ENCODE measurements at places on chromosomes 5 and 9.

GRCh38 chr5:118439831-118440230 is 548.5 kb downstream of the DTWD2 start:
- no peak for DNase-seq

- no peak for DNase-seq
These were observed 33.6 kb downstream of the HTR4 start for GRCh38 chr5:148620696-148621095.

GRCh38 chr9:36282275-36282674 is 24.0 kb upstream of the GNE start:
- DNase-seq: no peak

DNA sequence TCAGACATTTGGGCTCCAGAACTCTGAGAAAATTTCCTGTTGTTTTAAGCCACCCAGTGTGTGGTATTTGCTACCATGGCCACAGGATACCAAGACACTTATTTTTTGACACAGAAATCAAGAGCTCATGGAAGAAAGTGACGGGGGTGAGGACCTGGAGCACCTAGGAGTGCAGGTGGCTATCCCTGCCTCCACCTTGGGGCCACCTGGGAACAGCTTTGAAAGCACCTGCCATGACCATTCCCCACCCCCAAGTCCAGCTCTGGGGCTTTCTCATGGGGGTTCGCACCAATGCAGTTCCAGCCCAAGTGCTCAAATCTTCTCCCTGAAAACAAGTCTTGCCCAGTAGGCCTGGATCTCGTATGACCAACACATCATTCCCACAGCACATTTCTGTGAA is 214.9 kb upstream of the IRX1 start:
- no peak for DNase-seq

GRCh38 chr5:38463634-38464521 is 92.6 kb downstream of the LIFR start:
- DNase-seq: peak; percentile 72

DNA sequence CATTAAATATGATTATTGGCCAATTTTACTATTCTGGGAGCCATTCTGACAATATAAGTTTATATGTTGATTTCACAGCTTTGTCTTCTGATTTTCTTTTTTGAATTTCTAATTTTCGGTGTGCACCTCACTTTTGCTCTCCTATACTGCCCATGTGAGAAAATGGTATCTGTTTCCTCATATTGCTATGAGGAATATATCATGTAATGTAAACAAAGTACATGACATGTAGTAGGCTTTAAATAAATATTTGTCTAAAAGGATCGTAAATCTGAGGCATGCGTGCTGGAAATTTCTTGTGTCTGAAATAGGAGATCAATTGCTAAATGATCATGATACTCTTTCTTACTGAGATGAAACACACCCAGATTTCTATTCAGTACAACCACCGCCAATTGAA is 119.9 kb downstream of the ZDHHC21 start:
- no peak for DNase-seq

DNA sequence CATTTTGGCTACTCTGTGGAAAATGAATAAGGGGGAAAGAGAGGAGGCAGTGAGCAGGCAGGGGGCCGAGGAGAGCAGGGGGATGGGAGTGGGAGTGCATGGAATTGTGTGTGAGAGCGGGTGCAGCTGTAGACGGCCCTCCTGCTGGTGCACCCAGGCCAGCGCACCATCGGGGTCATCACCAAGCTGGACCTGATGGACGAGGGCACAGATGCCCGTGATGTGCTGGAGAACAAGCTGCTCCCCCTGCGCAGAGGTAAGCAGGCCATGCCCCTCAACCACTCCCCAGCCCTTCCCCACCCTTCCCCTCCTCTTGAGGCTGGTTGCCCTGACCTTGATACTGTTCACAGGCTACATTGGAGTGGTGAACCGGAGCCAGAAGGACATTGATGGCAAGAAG is 16.7 kb downstream of the DNM1 start:
- no peak for DNase-seq

DNA sequence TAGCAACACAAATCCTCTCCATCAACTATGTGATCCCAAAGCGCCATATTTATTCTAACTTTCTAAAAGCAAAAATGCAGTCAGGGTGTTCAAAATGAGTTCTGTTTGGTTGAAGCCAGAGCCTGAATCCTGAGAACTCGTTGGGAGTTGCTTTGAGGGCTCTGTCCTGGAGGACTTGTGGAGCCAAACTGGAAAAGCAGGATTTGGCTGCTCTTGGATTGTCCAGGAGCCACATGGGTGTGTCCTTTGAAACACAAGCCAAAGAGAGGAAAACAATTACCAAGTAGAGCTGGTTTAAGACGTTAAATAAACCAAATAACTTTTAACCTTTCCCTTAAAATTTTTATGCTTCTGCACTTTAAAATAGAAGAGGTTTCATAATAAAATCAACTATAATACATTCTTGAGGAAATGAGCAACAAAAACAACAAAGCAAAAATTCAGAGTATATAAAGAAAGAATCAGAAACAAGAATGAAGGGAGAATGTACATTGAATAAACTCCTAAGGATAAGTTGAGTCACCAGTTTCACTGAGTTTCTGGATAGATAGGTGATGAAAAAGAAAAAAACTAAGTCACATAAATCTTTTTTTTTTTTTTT is 13.5 kb downstream of the C5orf46 start:
- DNase-seq: no peak

DNA sequence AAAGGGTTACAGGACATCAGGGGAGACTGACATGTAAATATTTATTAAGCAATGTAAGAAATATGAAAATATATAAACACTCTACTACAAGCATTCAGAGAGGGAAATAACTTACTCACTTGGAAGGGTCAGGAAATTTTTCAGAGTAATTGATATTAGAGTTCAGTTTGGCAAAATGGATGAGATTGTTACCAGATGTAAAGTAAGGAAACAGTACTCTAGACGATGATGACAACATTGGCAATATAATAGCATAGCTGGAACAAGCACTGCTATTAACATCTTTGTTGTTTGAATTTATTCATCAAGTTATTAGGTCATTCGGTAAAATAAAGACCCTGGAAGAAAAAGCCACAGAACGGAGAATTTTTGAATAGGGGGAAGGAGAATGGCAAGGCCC is 49.1 kb downstream of the GNA14 start:
- no peak for DNase-seq

DNA sequence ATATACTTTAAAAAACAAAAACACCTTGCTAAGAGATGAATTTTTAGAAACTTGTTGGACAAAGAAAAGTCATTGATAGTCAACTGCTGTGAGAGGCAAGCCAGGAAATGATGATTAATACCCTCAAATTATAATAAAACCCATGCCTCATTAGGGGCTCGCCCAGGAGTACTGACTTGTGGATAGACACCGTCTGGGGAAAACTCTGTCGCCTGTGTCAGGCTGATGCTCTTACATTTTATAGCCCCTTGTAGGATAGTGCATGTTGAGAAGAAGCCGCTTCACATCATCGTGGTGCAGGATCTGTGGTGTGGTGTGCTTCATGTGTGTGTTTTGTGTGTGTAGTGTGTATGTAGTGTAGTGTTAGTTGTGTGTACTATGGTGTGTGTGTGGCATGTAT is 39.1 kb downstream of the SYK start:
- DNase-seq: no peak

GRCh38 chr9:96136992-96137670 is 164.8 kb downstream of the HSD17B3 start:
- DNase-seq: peak; percentile 77

DNA sequence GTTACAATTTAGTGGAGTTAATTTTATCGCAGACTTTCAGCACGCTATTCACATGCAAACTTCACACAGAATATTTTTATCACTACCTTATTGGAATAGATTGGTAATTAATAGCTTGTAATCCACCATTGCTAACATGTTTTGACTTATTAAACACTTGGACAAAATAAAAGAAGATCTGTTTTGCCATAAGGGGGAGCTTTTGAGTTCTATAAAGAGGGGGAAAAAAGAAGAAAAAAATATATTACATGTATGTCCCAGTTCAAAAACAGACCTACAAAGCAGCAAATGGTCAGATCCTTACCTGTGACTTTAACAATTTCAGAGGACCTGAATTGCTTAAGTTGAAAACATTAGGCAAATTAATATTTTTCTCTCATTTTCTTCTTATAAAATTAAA is 1.2 kb upstream of the PAPPA start:
- no peak for DNase-seq

DNA sequence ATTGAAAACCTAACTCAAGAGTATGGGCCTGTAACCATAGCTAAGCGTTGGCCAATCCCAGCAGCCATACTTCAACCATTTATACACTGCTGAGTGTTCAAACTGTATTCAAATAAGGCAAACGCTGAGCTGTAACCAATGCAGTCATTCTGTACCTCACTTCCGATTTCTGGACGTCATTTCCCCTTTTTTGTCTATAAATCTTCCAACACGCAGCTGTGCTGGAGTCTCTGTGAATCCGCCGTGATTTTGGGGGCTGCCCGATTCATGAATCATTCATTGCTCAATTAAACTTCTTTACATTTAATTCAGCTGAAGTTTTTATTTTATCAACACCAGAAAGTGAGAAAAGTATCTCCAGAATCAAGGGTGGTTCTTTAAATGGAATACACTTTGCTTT is 31.7 kb downstream of the MTX3 start:
- DNase-seq: no peak

DNA sequence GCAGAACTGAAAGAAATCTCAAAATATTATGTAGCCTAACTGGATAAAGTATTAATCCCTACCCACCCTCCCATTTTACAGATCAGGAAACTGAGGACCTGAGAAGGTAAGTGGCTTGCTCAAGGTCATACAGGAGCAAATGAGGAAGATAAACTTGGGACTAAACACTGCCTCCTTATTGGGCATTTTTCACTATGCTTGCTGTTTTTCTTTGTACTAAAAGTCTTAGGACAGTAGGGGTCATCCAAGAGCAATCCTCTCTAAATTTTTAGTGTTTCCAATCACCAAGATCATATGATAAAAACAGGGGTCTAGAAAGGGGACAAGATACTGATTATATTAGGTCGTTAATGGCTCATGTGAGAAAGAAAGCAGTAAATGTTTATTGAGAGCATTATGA is 80.8 kb downstream of the RORB start:
- DNase-seq: peak; percentile 5

- DNase-seq: no peak
These were observed 68.7 kb upstream of the CTSL start for GRCh38 chr9:87657190-87657589.

All from AG08396 (cell line).